Dermis lymphatic vessel endothelial cell (primary cell): ENCODE measurements at places on chromosomes 5 and 9. TPM values are rescaled to one million over a fixed set of nuclear protein-coding genes. Genes with fewer than 3 reads are reported as not detected.

Gene PKN3
- 5.8 and 8.5 TPM in 2 replicates for total RNA-seq

Gene FAT2
- total RNA-seq = not detected in 2 replicates

Gene CMBL
- total RNA-seq = 3.0 and 4.1 TPM in 2 replicates

Gene FSTL4
- total RNA-seq = 0.17 and 0.33 TPM in 2 replicates

Gene CDX1
- under 0.01 TPM in 1 of 2 replicates, not detected in the other for total RNA-seq

Gene PCDHGB2
- total RNA-seq = 1.3 and 2.7 TPM in 2 replicates

Gene GMCL2
- total RNA-seq = not detected in 2 replicates

Gene TAF11L5
- total RNA-seq = not detected in 2 replicates

Gene EXOSC3
- total RNA-seq = 17.9 and 23.5 TPM in 2 replicates

Gene GFPT2
- 0.34 and 1.2 TPM in 2 replicates for total RNA-seq

Gene LRRC70
- 88.9 and 93.4 TPM in 2 replicates for total RNA-seq

Gene CER1
- total RNA-seq = not detected in 2 replicates
